ENCODE measurements at places on chromosomes 2 and 18.

DNA sequence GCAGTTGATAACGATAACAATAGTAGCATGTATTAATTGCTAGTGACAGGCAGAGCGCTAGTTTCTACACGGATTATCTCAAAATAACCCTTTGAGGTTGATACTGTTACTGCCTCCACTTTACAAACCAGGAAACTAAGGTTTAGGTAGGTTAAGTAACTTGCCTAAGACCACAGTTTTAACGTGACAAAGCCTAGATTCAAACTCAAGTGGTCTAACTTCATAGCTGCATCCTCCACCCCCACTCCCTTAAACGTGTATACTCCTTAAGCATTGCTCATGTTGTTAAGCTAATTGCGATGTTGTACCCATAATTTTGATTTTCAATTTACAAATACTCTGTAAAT is 1.2 kb downstream of the ME2 start:
- DNase-seq = no peak

- no peak for DNase-seq
These were observed 7.7 kb downstream of the HK2 start for GRCh38 chr2:74841641-74842040.

DNA sequence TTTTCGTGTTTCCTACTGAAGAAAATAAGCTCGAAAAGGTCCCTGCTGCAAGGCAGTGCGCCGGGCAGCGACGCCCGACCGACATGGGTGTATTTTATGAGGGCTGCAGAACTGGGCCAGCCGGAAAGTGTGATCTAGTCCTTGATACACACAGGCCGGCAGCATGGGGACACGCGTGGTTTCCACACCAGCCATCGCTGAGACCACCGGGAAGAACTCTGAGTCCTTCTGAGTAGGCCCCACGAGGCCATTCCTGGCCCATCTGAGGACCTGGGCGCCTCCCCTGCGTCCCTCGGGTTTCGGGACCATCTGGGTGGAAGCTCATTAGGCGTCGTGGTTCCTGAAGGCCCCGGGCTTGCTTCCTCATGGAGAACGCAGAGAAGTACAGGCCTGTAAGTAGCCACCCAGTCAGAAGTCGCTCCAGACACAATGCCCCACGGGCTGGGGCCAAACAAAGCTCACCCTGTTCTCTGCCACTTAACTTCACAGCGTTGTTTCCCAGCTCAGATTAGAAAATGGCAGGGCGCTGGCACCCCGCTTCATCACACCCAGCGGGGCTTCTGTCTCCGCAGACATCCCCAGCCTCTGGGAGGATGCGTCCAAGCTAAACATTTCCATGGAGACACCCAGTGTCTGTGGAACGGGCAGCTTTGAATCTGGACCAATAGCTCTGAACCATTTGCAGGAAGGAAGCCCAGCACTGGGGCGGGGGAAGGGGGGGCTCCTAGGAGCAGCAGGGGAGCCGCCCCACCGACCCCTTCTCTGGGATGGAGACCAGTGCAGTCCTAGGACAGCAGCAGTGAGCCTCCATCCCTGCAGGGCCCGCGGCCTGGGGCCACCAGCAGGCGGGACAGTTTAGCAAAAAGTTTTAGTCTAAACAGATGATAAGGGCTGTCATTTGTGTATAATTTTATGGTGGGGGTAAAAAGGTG is 2.4 kb downstream of the NFATC1 start:
- no peak for DNase-seq

DNA sequence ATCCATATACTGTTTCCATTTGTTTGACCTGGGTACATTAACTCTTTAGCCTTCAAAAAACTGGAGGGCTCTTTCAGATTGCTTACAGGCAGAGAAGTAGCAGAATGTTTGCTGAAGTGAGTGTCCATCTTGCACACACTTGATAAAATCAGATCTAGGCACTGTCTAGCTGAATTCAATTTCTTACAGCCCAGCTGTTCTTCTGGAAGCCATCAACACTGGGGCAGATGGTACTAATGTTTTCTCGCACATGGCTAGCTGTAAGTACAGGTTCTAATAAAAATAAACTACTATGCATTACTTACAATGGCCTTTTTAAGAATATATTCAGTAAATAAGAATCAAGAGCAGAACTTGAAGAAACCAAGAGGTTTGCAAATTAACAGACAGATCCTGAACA is 175.9 kb downstream of the NBAS start:
- no peak for DNase-seq

GRCh38 chr2:75787532-75788132 is 76.9 kb upstream of the GCFC2 start:
- DNase-seq = no peak

DNA sequence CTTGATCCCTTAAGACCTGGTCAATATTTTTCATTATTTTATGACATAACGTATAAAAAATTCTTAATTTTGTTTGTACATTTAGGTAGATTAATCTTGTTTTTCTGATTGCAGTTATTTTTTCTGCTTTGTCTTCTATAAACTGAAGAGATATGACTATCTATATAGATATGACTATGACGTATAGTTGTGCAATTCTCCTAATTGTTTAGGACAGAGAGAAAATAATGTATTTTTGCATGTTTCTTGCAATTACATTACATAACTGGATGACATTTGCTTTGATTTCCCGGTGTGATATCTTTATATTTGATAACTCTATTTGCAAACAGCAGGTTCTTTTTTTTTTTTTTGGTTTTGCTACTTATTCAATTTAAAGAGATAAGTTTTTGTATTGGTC is 310.2 kb upstream of the REG3G start:
- no peak for DNase-seq

DNA sequence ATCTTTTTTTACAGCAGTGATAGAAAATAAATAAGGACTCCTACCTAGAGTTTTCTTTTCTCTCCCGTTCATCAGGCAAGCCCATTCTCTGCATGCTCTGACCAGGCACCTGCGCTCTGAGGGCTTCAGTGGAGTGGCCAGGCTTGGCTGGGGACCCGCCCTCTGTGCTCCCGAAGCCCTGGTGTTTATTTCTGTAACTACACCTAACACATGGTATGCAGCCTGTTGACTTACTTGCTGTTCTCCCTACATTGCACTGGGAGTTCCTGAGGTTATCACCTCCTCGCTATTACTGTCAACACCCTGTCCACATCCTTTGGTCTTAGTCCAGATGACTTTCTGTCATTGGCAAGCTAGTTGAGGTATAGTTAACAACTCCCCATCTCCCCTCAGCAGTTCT is 317.7 kb downstream of the LPIN1 start:
- DNase-seq = no peak

DNA sequence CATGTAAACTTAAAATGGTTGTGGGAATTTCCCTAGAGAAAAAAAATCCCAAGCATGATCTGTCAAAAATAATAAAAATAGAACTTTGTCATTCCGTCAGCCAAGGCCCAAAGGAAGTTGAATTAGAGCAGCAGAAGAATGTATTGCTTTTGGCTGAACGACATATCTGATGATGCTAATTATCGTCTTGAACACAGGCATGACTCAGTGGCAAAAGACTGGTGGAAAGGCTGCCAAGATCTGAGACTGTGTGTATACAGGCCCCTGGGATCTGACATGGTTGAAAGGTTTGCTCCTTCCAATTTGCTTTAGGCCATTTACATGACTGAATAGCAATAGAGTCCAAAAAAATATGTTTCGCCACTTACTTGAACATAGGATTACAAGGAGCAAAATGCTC is 1057.1 kb upstream of the CRIM1 start:
- no peak for DNase-seq

DNA sequence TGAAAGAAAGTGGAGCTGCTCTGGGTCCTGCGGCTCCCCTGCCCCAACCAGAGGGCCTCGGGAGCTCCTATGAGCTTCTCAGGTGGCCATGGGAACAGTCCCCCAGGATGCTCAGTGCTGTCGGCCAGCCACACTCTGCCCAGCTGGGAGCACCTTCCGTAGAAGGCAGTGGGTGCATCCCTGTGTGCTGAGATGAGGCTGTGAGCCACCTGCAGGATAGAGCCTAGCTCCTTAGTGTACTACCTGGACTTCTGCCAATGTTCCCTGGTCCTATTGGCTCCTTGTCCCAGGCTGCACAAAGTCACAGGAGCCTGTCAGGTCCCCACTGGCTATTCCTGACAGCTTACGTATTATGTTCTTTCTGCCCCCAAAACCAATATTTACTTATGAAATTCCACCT is 16.1 kb downstream of the PRELID3A start:
- no peak for DNase-seq

DNA sequence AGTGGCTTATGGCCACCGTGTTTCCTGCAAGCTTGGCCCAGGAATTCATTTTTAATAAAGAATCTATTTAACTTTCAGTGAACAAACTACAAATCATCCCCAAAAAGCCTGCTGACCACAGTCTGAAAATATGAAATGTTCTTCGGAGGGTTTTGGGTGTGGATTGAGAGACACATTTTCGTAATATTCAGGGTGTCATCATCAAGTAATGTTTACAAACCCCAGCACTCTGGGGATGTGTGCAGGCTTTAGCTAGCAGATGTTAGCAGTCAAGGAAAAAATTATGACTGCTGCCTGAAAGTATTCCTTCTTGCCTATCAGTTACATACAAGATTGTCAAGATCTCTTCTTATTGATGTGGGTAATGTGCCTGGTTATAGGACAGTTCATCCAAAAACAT is 143.9 kb upstream of the FN1 start:
- no peak for DNase-seq

DNA sequence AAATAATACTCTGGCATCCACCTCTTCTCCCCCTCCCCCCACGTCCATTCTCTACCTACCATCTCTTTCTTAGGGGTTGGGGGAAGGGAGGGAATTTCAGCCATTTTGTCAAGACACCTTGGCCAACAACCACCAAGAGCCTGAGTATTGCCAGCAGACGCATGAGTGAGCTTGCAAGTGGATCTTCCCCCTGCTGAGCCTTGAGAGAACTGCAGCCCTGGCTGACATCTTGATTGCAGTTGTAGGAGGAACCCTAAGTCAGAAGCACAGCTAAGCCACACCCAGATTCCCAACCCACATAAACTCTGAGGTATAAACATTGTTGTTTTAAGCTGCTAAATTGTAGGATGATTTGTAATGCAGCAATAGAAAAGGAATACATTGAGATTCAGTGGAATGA is 165.6 kb downstream of the TMEFF2 start:
- DNase-seq = no peak

DNA sequence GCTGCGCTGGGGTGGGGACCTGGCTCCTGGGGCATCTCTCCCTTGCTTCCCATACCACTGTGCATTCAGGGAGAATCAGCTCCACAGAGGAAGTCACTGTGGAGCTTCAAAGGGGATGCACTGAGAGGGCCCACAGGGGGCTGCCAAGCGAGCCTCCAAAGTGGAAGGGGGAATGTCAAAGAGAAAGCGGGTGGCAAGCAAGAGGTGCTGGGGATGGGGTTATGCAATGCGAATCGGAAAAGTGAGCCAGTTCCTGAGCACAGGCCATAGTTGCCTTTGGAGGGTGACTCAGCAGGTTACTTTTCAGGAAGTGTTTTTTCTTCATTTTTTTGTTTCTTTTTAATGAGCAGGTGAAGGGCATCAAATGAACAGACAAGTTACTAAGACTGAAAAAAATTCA is 17.6 kb downstream of the PMAIP1 start:
- peak; percentile 39 for DNase-seq

- no peak for DNase-seq
These were observed 50.6 kb upstream of the EML6 start for GRCh38 chr2:54672590-54673456.

- no peak for DNase-seq
These were observed 92.1 kb downstream of the LRRC30 start for GRCh38 chr18:7322817-7323485.

GRCh38 chr2:8538531-8538930 is 143.3 kb upstream of the ID2 start:
- no peak for DNase-seq

GRCh38 chr2:217568289-217568971 is 434.4 kb downstream of the TNS1 start:
- no peak for DNase-seq

GRCh38 chr18:77001041-77001440 is 131.5 kb downstream of the MBP start:
- DNase-seq = no peak

GRCh38 chr2:204544961-204545860 is at the start of gene PARD3B:
Gene PARD3B, plus strand, starts transcription at chr2:204545475. Its CDS starts 525 bp downstream, at chr2:204546000.
- DNase-seq = peak; percentile 42

- DNase-seq = no peak
These were observed 289.9 kb upstream of the RBMS1 start for GRCh38 chr2:160783474-160783873.

DNA sequence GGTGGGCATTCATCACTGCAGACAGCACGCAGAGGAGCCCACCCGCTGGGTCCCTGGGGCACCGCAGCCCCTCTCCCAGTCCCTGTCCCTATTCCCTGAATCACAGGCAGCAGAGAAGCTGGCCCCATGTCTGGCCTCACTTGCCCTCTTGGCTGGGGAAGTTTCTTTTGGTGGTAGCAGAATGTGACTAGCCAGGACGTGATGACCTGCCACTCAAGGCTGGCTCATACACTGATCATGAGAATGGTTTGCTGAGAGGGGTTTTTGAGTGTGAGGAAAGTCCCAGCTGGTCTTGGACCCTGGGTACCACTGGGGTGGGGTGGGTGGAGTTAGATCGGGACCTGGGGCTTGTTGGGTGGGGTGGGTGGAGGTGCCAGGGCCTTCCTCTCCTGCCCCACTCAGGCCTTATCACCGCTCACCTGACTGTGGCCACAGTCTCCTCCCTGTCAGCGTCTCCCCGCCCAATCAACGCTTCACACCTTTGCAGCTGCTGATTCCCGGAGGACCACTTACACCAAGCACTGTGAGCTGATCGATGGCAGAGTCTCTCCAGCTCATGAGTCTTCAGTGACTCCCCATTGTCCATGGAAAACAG is 28.9 kb upstream of the FOSL2 start:
- no peak for DNase-seq

DNA sequence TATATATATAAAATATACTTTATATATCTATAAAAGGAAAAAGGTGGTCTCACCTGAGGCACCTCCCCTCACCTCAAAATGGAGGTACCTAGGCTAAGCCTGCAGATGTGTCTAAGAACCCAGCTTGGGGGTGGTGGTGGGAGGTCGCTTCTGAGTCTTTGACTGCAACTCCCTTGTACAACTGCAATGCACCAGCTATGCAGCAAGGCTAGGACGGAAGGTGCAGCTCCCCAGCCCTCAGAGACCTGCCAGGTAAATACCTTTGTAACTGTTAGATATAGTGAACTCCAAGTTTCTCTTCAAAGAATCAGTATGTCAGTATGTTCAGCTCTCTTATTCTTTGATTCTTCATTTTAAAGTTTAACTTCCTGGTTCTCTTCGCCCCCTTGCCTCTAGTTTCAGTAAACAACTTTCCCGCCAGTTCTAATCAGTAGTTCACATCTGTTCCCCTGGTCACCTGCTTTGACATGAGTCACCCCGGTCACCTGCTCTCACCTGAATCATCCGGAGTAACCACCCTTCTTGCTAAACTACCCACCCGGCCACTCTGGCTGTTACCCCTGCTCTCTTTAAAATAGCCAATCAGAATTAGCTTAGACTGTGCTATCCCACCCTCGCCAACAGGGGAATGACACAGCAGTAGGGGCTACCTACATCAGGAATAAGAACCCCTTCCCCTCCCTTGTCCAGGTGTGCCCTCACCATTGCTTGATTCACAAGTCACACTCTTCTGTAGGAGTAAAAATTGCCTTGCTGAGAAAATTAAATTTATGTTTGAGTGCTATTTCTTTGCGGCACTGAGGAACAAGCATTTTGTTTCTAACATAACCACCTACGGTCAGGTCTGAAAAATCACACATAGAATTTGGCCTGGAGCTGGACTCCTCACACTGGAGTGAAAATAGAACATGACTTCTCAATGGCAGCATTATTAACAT is 24.7 kb upstream of the IMPA2 start:
- no peak for DNase-seq
